ENCODE measurements at places on chromosomes 5 and 9.

DNA sequence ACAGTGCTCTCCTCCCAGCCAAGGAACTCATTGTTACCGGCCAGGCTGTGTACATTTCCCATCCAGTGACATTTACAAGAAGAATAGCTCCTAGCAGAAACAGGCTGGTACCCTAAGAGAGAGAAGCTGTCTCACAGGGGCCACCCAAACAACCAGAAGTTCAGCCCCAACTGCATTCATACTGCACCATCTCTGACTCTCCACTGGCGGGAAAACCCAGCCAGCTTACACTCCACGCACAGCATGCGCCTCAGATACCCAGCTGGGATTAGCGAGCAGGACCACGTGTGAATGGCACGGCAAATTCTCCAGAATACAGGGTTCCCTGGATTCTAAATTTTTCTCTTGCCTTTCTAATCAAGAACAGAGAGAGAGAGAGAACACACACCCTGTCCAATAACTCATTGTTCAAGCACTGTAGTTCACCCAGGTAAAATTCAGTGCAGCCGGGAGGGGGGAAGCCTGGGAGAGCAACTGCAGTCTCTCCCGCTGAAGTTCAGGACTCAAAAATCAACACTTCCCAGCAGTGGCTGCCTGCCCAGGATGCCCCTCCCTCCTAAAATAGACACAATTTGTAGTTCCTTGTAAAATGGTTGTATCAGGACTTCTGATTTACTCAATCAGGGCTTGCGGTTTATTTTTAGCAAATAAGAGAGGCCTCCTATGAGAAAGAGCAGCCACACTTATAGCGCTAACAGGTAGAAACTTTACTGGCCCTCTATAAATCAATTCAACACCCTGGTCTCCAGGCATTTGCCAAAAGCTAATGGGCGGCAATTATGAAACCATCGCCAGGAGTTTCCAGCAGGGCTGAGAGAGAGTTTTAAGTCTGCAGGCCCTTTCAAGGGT is 2.2 kb downstream of the COL23A1 start:
- no peak for DNase-seq

DNA sequence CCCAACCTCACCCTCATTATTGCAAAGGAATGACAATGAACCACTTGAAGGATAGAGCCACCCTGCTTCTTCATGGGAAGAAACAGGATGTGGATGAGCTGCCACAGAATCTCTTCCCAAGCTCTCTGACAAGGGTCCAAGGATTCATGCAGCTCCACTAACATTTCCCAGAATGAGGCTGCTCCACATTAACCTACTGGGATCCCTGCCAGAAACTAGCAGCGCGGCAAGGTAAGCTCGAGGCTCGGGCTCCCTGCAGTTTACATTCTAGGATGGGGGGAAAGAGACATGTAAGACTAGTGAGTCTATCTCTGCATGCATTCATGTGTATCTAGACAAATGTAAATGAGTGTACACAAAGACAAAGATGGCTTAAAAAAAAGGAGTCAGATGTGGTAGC is 12.1 kb downstream of the DCAF12 start:
- DNase-seq = no peak

DNA sequence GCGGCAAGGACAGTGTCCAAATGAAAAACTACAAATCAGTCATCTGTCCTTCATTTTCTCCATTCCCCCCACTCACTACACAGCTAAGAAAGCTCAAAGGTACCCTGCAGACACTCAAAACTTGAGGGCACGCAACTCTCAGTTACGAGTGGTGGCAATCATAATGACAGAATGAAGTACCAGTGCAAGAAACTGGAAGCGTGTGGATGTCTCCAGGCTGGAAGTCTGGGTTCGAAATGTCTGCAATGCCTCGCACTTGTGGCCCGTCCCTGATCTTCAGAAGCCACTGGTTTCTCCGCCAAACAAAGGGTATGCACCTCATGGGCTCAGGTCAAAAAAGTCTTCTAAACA is 597 bp upstream of the CENPH start:
- no peak for DNase-seq

- DNase-seq = no peak
Observed at GRCh38 chr5:52807723-52808122, 20.0 kb downstream of the ITGA1 start.

GRCh38 chr9:11686733-11687132 is 1006.5 kb upstream of the TYRP1 start:
- DNase-seq = no peak

- no peak for DNase-seq
Observed at GRCh38 chr9:113583511-113584427, 120.2 kb downstream of the RGS3 start.

DNA sequence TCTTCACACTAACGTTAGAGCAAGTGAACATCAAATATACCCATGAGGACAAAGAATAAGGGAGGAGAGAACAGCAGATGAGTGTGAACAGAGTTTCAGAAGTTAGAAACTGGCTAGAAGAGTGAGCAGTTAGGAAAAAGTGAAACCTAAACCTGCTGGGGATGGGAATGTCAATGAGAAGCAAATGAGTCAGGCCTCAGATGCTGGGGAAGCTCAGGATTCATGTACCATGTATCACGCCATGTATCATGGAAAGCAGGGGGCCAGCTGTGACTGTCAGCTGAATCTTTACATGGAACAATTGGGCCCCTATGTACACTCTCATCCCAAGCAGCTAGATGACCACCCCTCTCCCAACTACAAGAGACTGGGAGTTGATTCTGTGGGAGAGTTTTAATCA is 16.2 kb downstream of the GDF9 start:
- DNase-seq = no peak

GRCh38 chr5:150665044-150665443 is 4.0 kb downstream of the MYOZ3 start:
- no peak for DNase-seq

- DNase-seq = no peak
Observed at GRCh38 chr5:173334808-173335207, 6.6 kb upstream of the STC2 start.

GRCh38 chr5:76341651-76342334 is 61.3 kb upstream of the IQGAP2 start:
- DNase-seq = no peak

GRCh38 chr5:10173716-10174115 is 76.0 kb downstream of the ATPSCKMT start:
- DNase-seq = no peak

- DNase-seq = no peak
Observed at GRCh38 chr5:4758550-4758949, 381.6 kb upstream of the ADAMTS16 start.

GRCh38 chr5:93163010-93163663 is 417.9 kb downstream of the NR2F1-AS1 start:
- no peak for DNase-seq

DNA sequence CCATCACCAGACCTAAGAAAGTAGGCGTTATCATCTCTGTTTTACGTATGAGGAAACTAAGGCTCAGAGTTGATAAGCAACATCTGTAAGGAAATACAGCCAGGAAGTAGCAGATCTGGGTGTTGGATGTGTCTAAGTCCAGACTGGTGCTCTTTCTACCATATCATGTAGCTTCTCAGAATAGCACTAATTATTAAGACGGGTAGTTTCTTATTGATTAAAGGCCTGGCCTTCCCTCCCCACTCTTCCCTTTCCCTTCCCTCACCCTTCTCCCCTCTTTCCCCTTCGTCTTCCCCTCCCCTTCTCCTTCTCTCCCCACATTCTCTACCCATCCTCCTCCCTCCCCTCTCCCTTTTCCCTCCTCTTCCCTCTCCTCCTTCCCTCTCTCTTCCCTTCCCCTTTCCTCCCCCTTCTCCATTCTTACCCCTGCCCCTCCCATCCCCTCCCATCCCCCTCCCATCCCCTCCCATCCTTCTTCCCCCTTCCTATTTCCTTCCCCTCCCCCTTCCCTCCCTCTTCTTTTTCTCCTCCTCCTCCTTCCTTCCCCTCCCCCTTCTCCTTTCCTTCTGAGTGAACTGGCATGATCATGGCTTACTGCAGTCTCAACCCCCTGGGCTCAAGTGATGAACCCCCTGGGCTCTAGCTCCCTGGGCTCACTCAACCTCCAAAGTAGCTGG is 79.4 kb downstream of the SNX24 start:
- no peak for DNase-seq

DNA sequence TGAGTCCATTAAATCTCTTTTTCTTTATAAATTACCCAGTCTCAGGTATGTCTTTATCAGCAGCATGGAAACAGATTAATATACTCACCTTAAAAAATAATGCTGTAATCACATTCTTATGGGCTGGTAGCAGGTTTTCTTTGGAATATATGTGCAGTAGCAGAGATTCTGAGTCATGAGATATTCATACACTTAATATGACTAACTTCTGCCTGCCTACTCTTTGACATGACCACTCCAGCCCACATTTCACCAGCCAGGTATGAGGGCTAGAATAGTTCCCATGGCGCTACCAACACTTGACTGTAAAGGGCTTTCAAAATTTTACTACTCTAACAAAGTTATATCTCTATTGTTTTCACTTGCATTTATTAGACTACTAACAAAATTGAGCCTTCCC is 74.1 kb upstream of the GHR start:
- no peak for DNase-seq

GRCh38 chr9:111662576-111663300 is 1.3 kb downstream of the GNG10 start:
- DNase-seq = no peak

DNA sequence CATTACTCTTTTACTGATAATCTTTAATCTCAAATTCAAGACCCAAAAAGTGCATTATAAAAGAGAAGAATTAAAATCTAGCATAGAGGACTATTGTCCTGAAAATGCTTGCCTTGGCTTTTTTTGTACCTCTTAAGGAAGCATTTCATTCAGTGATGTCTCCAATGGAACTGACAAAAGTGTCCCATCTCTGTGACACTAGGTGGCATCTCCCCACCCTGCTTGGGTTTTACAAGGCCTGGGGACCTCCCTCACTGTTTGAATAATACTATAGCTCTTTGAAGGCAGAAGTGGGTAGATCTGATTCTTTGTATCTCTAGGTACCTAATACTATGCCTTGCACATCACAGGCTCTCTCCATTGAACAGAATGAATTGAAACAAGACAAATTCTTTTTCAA is 180.6 kb downstream of the EPB41L4A start:
- no peak for DNase-seq

DNA sequence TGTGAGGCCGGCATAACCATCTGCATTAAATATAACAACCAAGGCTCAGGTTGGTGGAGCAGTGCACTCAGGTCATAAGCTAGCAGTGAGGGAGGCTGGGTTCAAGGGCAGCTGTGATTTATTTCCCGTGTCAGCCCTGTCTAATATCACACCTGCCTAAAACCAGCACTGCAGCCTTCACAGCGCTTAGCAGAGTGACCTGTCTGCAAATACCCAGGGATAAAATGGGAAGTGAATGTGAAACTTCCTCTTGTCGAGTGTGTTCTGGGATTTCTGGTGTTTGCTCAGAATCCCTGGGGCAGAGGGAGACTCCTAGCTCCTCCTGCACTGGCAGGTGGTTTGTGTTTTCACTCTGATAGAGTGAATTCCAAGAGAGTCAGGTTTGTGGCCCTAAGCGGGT is 57.5 kb downstream of the ZNF510 start:
- no peak for DNase-seq

- DNase-seq = no peak
Observed at GRCh38 chr5:89556215-89556913, 673.4 kb upstream of the MEF2C start.

GRCh38 chr9:16726029-16726428 is 144.4 kb downstream of the BNC2 start:
- DNase-seq = no peak

GRCh38 chr9:72919246-72919945 is 33.5 kb downstream of the ALDH1A1 start:
- no peak for DNase-seq

- DNase-seq = no peak
Observed at GRCh38 chr9:97758334-97758916, 61.3 kb upstream of the XPA start.
